Cerebellar cortex (tissue), 1 donor: ENCODE measurements at places on chromosomes 6 and 20.

- no peak for DNase-seq
Measured at GRCh38 chr20:20192366-20192765, 140.0 kb downstream of the CFAP61 start.

DNA sequence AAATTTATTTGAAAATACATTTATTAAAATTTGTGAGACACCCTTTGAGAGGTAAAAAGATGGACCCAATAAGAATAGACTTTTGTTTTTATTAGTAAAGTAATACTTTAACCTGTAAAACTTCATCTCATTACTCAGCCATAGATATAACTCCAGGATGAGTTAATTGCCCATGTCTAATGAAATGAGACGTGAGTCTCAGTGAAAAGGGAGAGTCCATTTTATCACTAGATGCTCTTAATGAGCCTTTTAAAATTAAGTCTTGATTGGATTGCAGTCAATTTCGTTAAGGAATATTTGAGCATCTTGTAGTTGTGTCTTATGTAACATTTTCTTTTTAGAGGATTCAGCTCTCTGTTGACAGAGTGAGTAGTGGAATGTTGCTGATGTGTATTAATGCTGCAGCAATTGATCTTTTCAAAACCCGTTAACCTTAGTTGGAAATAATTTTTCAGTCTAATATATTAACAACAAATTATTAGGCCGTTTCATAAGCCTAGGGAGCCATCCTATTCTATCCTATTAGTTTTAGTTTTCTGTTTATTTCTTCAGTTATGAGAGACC, 77.3 kb downstream of the QKI start:
- DNase-seq: no peak

DNA sequence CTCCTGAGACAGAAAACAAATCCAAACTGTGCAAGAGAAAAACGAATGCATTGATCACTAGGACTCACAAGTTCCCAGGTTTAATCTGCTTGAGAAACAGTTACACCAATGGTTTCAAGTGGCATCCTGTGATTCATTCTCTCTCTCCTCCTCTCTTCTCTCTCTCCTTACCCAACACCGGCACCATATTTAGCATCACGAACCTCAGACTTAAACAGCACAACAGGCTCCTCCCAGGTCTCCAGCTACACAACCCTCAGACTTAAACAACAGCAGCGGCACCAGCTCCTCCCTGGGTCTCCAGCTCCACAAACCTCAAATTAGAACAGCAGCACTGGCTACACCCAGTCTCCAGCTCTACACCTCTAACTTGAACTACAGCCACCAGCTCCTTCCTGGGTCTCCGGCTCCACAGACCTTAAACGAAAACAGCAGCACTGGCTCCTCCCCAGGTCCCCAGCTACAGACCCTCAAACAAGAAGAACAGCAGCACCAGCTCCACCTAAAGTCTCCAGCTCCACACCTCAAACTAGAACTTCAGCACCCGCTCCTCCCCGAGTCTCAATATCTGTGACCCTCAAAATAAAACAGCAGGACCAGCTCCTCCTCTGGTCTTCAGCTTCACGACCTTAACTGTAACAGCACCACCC, 355.9 kb downstream of the PREX1 start:
- DNase-seq: no peak

DNA sequence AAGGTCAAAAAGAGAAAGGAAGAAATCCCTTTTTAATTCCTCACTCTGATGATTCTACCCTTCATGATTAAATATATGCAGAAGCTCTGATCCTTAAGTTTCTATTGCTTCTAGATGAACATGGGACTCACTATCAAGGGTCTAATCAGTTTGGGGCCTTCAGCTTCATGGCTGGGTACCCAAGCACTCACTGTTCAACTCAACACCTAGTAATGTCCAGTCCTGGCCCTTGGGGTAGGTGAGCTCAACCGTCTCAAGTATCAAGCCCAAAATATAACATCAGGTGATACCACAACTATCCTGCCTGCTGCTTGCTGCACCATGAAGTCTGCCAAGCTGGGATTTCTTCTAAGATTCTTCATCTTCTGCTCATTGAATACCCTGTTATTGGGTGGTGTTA, at the start of gene SPINT4:
SPINT4 (plus strand) TSS at position 301 of the 400 bp plus-strand sequence; CDS start at position 322, 21 bp downstream.
- DNase-seq: no peak

GRCh38 chr6:40551966-40552505, 35.1 kb downstream of the LRFN2 start:
- DNase-seq: no peak

DNA sequence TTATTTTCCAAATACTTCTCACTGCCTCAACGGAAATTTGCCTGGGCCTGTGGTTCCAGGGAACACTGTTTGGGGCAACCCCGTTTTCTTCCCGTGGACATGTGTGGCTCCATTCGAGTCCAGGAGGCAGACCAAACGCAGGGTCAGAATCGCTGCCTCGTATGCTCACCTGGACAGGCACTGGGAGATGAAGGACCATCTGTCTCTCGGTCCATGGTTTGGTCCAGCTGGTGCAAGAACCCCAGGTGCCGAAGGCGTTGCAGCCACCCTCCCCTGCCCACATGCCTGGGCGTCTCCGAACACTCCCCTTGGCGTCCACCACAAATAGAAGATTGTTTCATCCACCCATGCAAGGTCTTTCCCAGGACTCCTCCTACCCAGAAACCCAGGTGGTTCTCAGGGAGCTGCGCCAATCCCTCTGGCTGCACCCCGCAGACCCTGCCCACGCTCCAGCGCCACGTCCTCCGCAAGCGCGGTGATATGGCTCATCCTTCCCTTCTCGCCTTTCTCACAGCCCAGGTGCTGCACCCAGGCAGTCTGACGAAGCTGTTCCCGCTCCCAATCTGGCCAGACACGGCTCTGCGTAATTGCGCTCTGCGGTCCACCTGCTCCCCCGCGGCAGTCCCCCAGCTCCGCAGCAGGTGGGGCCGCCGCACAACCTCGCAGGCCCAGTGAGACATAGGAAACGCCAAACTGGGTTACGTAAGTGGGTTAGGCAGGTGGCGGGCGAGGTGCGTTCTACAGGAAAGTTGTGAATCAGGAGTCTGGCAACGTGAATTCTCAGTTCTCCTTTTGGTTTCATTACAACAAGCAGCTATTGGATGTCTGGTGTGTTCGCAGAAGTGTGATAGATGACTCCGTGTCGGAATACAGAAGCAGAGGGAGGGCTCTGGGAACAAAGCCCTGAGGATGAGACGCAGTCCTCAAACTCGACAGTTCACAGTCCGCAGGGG, 146.2 kb upstream of the ECI2 start:
- DNase-seq: peak; percentile 72

GRCh38 chr6:101926149-101926925, 532.8 kb downstream of the GRIK2 start:
- no peak for DNase-seq

GRCh38 chr20:19012676-19013075, 199.1 kb downstream of the SCP2D1 start:
- no peak for DNase-seq

- DNase-seq: no peak
Measured at GRCh38 chr6:126180585-126180984, 159.3 kb upstream of the CENPW start.

GRCh38 chr20:54167909-54168872, 5.6 kb downstream of the CYP24A1 start:
- no peak for DNase-seq

DNA sequence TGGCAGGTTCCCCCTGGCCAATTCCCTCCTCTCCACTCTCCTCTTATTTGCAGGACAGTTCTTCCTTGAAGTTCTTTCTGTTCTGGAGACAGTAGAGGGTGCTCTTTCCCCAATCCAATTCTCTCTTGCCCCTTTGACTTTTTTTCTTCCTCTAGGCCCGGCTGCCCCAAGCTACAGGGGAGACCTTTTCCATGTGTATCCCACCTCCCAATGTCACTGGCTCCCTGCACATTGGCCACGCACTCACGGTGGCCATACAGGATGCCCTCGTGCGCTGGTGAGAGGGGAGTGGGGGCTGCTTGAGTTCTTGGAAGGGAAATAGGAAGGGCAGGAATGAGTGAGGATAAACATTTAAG, 1.5 kb downstream of the VARS2 start:
- peak; percentile 82 for DNase-seq

DNA sequence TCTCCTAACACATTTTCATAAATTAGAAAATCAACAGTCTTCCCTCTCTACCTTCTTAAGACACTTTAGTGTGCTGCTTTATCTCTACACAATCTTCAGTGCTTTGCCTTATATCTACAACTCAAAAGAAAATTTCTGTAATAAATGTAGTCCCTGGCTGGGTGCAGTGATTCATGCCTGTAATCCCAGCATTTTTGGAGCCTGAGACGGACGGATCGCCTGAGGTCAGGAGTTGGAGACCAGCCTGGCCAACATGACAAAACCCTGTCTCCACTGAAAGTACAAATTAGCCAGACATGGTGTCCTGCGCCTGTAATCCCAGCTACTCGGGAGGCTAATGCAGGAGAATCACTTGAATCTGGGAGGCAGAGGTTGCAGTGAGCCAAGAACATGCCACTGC, 9.7 kb upstream of the EDN1 start:
- DNase-seq: no peak

- no peak for DNase-seq
Measured at GRCh38 chr20:43583982-43584432, 6.7 kb upstream of the IFT52 start.

- DNase-seq: no peak
Measured at GRCh38 chr6:116450185-116450710, 10.9 kb upstream of the CALHM6 start.

DNA sequence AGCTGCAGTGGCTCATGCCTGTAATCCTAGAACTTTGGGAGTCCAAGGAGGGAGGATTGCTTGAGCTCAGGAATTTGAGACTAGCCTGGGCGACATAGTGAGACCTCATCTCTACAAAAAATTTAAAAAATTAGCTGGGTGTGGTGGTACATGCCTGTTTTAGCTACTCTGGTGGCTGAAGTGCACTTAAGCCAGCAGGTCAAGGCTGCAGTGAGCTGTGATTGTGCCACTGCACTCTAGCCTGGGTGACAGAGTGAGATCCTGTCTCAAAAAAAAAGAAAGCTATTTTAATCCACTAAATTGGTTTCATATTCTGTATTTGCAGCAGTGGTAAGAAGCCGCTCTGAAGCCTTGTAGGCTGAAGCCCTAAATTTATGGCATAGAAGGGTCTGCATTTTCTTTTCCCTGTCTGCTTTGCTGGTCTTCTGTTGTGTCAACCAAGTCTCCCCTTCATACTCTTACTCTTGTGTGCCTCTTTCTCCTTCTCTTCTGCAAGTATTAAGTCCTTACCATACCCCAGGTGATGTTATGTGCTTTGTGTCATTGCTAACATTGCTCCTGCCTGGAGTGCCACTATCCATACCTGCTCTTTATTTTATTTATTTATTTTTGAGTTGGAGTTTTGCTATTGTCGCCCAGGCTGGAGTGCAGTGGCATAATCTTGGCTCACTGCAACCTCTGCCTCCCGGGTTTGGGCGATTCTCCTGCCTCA, 70.9 kb downstream of the MYO6 start:
- no peak for DNase-seq

DNA sequence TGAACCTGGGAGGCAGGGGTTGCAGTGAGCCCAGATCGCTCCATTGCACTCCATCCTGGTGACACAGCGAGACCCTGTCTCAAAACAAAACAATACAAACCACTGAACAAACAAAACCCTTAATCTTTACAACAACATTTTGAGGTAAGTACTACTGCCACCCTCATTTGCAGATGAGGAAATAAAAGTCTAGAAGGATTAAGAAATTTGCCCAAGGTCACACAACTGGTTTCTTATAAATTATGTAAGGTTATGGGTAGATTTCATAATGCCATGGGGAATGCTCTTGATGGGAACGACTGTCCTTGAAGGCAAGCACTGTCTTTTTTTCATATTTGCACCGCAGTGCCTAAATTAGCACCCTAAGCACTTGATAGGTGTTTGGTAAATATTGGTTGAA, 13.8 kb upstream of the B4GALT5 start:
- no peak for DNase-seq

- DNase-seq: no peak
Measured at GRCh38 chr20:32441638-32442037, 83.5 kb downstream of the ASXL1 start.

GRCh38 chr6:147046141-147046877, 157.9 kb upstream of the STXBP5 start:
- peak; percentile 93 for DNase-seq

GRCh38 chr20:1280195-1281102, 14.4 kb downstream of the SNPH start:
- DNase-seq: no peak
